NCI-H2107 (cell line): ENCODE measurements at places on chromosomes 1 and 21.

DNA sequence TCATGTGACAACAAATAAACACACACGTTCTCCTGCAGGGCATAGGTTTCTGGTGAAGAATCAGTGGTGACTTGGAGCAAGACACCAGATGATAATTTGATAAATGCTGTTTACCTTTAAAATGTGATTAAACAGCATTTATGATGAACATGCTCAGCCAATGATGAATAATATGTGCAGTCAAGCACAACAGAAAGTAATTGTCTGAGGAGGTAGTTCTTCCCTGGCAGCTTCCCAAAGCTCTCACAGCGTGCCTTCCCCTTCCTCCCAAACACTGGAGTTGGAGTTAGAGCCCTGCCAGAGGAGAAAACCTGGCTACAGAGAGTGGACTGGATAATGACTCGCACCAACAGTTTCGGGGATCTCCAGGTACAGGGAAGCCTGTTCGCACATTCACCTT lies 463.5 kb downstream of the SMYD3 start:
- no peak for DNase-seq

DNA sequence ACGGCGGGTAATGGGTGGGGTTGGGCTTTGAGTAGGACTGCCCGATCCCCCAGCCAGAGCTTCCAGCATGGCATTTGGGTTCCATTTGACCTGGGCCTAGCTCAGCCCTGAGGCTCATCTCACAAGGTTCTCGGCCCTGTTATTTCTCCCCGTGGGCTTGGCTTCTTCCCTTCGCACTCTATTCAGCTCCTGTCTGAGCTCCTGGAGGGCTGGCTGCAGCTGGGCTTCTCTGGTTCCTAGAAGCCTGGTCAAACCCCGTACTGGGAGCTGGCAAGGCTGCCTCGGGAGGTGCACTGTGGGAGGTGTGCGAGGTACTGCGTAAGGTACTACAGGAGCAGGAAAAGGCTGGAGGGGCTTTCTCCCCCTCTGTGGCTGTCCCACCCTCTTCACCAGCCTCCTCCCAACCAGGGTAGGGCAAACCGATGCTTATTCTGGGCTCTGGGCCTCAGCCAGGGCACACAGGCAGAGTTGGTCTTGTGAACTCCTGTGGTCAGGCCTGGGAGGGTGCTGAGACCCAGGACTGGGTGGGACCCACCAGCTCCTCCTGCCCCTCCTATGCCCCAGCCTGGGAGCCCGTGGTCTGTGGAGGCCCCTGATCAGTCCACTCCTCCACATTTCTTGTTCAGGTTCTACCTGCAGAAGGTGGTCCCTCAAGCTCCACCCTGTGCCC lies 814 bp downstream of the A3GALT2 start:
- no peak for DNase-seq

DNA sequence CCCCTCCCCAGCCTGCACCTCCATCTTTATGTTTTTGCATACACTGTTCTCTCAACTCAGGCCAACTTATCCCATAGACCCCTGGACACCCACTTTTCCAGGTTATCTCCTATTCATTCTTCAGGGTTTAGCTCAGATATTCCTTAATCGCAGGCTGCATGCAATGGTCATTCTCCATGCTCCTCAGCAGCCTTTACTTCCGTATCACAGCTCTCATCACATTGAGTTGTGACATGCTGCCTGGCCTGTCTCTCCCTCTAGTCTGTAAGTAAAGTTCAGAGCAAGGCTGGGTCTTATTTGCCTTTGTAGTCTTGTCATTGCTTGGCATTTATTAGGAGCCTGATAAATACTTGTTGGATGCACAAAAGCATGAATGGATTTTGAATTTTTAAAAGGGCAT lies 6.9 kb downstream of the DNAJC6 start:
- DNase-seq, result no peak

- no peak for DNase-seq
Measured at GRCh38 chr1:178232949-178233348, 139.0 kb downstream of the RASAL2 start.

GRCh38 chr1:108533351-108534083 lies 26.4 kb upstream of the EEIG2 start:
- no peak for DNase-seq

DNA sequence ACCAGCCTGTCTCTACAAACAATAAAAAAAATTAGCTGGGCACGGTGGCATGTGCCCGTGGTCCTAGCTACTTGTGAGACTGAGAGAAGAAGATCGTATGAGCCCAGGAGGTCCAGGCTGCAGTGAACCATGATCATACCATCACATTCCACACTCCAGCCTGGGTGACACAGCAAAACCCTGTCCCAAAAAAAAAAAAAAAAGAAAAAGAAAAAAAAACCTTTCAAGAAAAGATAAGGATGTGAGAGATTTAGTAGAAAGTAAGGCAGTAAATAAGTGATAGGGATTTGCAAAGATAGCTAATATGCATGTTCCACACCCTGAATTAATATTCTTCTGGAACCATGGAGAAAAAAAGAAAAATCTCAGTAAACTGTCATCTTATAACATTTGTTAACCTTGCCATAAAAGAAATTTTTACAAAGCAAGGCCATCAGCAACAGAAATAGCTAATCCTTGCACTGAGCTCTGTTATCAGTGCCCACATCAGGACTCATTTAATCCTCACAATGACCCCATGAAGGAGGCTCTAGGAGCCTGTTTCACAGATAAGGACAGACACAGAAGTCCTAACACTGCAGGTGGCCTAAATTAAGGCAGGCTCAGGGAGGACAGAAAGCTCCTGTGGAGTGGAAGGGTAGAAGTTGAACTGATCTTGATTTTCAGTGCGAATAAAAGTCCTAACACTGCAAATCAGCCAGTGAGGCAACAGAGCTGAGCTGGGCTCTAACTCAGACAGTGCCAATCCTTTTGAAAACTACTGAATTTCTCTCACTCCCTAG lies 7.6 kb downstream of the GNB1 start:
- no peak for DNase-seq

GRCh38 chr21:41832596-41833496 lies 46.3 kb downstream of the PRDM15 start:
- no peak for DNase-seq

GRCh38 chr1:209714338-209714737 lies 9.7 kb downstream of the HSD11B1 start:
- DNase-seq, result no peak

GRCh38 chr21:41666641-41667081 lies 100.2 kb downstream of the RIPK4 start:
- no peak for DNase-seq

DNA sequence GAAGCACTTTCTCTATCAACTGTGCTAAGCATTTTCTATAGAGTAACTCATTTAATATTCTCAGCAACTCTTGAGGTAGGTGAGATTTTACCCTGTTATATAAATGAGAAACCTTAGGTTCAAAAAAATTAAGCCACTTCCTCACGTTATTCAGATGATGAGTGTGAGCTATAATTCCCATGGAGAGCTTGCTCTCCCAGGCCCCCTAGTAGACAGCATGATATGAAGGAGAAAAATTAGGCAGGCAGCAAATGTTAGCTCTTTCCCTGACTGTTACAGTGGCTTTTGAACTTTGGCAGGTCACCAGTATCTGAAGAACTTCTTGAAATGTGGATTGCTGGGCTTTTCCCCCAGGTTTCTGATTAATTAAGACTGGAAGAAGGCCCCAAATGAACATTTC lies 753.1 kb downstream of the NCAM2 start:
- DNase-seq, result no peak

- no peak for DNase-seq
Measured at GRCh38 chr1:52423771-52424170, 19.4 kb downstream of the PRPF38A start.

DNA sequence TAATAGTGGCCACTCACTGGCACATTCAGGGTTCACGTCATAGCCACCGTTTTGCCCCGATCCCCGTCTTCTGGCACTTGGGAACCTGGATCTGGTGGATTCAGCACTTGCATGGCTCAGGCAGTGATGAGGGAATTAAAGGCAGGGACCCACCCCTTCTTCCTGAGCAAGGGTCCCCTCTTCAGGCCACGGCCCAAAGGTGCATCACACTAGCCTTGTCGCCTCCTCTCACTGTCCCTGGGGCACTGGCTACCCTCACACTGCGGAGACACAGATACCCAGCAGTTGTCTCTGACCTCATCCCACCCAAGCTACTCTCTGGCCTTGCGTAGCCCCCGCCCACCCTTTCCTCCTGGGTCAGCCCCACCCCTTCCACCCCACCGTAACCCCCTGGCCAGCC lies 19.9 kb upstream of the LDLRAP1 start:
- no peak for DNase-seq

DNA sequence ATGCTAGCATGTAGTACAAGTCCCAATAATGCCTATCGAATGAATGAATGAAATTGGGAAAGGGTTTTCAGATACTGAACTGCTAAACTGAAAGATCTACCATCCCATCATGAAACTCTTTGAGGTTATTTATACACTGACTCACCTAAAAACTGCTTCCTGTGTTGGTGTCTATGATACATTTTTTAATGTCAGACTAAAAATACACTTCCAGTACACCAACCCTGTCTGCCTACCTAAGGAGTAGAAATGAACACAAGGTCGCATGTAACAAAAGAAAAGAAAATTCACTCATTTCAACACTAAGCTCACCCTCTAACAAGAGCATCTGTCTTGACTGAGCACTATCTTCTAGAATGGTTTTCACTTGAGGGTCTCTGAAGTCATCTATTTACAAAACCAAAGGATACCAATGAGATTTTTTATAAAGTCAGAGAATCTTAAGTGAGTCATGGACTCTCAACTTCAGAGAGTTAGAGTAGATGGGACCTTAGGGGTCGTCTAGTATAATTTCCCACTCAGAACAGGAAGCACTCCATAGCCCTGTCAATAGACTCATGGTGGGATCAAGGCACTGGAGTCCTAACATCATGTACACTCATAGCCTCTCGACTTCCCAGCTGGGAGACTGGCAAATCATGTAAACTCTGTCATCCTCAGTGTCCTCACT lies 53.4 kb downstream of the WLS start:
- no peak for DNase-seq

GRCh38 chr1:233394860-233395717 lies 67.6 kb downstream of the MAP3K21 start:
- DNase-seq, result peak; percentile 71

DNA sequence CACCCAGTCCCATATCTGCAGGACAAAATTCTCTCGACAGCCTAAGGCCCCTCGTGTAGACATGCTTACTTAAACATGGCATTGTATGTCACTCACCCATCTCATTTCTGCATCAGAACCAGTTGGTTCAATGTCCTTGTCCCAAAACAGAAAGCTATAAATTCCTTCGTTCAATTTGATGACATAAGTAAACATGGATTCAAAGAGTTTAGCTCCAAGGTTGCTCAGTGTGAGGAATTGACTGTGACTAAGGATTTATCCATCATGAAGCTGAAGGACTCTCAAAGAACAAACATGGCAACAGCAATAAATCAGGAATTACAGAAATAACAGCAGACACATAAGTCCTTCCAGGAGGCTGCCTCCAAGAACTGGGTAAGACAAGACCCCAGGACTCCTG lies 237.2 kb downstream of the TOMM20 start:
- no peak for DNase-seq

GRCh38 chr1:248857749-248858095 lies 1.2 kb downstream of the ZNF692 start:
- no peak for DNase-seq

DNA sequence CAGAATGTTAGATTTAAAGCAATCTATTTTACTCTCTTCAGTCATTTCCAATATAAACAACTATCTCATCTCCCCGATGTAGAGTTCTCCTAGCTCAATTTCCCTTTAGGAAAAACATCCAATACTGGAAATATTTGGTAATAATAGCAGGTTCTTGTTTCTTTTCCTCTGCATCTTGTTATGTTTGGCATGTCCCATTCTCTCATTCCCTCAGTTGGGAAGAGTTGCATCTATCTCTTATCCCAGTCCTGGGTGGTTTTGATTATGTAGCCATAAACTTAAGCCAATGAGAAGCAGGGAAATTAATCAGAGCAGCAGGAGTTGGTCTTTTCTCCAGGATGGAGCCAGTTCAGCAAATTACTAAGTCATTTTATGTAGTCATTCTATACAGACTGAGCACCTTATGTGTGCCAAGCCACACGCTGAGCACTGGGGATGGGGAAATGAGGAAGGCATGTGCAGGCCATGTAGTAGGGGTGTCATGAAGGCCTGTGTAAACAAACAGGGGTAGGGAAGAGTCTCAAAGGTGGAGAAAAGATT lies 418.2 kb upstream of the NFIA start:
- no peak for DNase-seq

GRCh38 chr21:41321908-41322495 lies 5.4 kb downstream of the FAM3B start:
- DNase-seq, result no peak

- DNase-seq, result no peak
Measured at GRCh38 chr1:4468804-4469514, 185.4 kb upstream of the AJAP1 start.

DNA sequence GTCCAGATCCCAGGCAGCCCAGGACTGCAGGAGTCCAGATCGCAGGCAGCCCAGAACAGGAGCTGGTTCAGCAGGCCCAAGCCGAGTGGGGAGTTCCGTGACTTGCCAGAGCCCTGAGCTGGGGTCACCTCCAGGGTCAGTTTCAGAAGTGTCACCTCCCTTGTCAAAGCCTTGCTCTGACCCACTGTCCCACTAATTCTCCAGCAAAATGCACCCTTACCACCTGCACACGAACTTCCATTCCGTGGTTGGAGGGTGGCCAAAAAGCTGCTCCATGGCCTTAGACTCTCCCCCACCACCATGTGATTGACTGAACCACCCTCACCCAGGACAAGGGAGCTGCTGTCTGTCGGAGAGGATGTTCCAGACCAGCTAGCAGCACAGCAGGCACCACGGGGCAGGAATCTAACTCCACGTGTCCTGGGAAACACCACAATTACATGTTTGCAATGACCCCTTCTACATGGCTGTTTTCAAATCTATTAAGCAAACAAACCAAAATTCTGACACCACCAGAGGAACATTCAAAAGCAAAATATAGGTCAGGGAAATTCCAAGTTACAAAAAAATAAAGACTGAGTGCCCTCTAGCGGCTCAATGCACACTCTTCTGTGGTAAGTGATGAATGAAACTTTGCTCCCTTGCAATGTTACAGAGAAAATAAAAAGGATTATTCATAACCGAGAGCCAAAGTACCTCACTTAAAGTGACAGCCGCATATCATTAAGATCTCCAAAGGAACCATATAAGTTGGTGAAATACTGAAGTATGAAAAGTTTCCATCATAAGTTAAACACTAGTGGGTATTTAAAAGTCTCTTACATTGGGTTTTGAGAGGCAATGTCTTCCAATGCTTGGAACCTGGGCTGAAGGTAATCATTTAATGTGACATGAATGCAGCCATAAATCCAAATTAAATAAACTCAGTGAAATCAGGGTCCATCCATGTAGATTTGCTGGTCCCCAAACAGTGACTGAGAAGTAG lies 76.3 kb downstream of the NPHP4 start:
- DNase-seq, result no peak

DNA sequence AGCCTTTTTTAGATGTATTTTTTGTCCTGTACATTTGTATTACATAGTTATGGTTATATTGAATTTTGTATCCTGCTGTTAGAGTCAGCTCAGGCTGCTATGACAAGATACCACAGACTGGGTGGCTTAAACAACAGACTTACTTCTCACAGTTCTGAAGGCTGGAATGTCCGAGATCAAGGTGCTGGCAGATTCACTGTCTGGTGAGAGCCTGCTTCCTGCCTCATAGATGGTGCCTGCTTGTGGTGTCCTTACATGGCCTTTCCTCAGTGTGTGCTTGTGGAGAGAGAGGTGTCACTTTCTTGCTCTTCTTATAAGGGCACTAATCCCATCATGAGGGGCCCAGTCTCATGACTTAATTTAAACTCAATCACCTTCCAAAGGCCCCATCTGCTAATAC lies 23.1 kb upstream of the MYSM1 start:
- DNase-seq, result no peak

GRCh38 chr1:9558271-9558945 lies 19.1 kb downstream of the SLC25A33 start:
- no peak for DNase-seq

- no peak for DNase-seq
Measured at GRCh38 chr1:1245178-1245816, 1.2 kb downstream of the C1QTNF12 start.
